ENCODE measurements at places on chromosomes 16 and 17.
A peak's percentile ranks its signal among the peaks of the same experiment; 100 is the strongest.

DNA sequence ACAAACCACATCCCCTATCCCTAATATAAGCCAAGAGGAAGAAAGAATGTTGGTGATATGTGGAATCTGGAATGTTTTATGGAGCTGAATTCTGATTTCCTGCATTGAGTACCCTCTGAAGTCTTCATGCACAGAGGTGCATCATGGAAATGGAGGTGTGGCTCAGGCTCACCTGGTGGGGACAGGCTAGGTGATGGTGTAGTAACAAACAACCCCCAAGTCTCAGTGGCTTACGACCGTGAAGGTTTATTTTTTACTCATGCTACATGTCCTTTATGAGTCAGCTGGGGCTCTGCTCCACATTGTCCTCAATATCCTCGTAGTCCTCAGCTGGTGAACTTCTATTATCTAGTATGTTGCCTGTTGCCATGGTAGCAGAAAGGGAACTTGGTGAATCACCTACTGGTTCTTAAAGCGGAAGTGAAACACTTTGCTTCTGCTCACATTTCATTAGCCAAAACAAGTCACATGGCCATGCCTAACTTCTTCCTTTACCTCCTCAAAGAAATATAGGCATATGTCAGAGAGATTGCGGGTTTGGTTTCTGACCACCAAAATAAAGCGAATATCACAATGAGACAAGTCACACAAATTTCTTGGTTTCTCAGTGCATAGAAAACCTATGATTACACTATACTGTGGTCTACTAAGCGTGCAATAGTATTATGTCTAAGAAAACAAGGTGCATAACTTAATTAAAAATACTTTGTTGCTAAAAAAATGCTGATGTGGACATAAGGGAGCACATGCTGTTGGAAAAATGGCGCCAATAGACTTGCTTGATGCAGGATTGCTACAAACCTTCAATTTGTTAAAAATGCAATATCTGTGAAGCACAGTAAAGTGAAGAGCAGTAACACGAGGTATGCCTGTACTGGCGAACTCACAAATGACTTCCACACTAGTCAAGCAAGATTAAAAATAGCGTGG is at the start of gene PMFBP1:
Gene PMFBP1, minus strand, starts transcription at position 51 of the 930 bp plus-strand sequence. CDS start 947 bp downstream, outside the sequence.
- no peak for DNase-seq

GRCh38 chr17:38454532-38454931 is 26.3 kb downstream of the ARHGAP23 start:
- no peak for DNase-seq

- DNase-seq: no peak
Measured at GRCh38 chr17:73141411-73141810, 23.4 kb upstream of the SSTR2 start.

- peak; percentile 58 for DNase-seq
Measured at GRCh38 chr17:40026816-40027613, 11.8 kb downstream of the CSF3 start.

GRCh38 chr17:80006811-80007752 is 28.6 kb downstream of the TBC1D16 start:
- no peak for DNase-seq

DNA sequence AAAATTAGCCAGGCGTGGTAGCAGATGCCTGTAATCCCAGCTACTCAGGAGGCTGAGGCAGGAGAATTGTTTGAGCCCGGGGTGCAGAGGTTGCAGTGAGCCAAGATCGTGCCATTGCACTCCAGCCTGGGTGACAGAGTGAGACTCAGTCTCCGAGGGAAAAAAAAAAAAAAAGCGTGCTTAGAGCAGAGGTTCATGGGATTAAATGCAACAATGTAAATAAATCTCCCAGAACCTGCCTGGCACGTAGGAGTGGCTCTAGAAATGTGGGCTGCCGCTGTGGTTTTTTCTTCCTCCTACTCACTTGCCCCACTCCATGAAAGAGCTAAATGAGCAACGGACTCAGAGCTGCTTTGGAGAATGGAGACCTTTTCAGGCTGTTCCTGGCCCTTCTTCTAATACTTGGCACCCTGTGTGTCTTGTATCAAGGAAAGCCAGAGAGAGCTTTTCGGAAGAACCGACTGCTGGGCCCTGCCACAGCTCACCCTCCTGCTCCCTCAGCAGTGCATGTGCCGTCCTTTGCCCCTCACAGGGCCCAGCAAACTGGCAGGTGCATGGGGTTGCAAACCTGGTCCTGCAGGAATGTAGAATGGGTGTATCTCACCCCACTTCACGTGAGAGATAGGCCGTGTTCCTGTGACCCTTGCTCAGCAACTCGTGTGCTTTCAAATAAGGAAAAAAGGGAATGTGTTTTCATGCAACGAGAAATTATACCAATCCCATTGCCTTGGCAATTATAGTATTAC is 52.0 kb downstream of the LDHD start:
- peak; percentile 15 for DNase-seq

GRCh38 chr17:343211-343610 is 9.4 kb downstream of the RPH3AL start:
- no peak for DNase-seq

- no peak for DNase-seq
Measured at GRCh38 chr17:68396226-68397107, 60.8 kb downstream of the WIPI1 start.

DNA sequence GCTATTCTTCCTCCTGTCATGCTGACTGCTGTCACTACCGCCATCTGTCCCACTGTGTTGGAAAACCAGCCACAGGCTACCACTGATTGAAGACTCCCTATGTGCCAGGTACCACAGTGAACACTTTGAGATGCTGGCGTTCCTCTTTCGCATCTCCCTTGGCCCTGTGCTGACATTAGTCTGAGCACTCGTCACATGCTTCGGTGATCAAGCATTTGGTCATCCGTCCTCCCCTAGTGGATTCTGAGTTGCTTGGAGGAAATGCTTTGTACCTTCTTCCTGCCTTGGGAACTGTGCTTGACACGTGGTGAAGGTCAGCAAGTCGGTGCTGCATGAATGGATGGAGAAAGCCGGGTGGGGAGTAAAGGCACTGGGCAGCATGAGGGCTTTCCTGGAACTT is 260.1 kb downstream of the SNX29 start:
- no peak for DNase-seq

GRCh38 chr17:55452139-55452790 is 30.6 kb upstream of the MMD start:
- DNase-seq: no peak

GRCh38 chr16:54466233-54466632 is 179.6 kb upstream of the IRX3 start:
- DNase-seq: no peak

DNA sequence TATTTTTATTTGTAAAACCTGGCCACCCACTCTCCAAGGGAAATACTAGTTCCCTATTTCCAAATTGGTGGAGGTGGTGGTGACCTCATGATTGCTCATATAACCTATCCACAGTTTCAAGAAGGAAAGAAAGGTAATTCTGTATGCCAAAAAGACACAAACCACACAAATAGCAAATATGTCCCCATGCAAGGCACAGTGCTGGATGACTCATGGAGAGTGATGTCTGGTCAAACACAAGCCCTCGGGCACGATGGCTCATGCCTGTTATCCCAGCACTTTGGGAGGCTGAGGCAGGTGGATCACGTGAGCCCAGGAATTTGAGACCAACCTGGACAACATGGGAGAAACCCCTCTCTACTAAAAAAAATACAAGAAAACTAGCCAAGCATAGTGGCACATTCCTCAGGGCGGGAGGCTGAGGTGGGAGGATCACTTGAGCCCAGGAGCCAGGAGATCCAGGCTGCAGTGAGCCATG is 64.2 kb downstream of the GNA13 start:
- DNase-seq: no peak

DNA sequence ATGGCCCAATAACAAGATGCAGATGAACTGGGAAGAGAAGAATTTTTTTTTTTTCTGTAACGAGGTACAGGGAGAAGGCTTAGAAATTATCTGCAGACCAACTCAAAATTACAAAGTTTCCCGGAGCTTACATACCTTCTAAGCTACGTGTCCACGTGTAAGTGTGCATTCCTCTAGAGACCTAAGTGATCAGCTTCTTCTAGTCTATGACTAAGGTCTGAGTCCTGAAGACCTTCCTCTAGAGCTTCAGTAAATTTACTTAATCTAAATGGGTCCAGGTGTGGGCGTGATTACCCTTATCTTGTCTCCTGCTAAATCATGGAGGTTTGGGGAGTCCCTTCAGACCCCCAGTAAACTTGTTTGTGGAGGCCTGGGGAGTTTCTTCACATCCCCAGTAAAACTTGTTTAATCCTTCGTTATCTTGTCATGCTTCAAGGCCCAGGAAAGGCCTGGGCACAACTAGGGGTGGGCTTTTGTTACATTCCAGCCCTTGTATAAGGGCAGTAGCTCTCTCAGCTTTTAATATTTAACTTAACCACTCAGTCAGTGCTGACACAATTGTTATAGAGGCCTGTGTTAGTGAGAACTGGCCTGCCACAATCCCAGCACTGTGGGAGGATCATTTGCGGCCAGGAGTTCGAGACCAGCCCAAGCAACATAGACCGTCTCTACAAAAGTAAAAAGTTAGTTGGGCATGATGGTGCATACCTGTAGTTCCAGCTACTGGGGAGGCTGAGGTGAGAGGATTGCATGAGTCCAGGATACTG is 342.3 kb downstream of the SNX29 start:
- no peak for DNase-seq

- no peak for DNase-seq
Measured at GRCh38 chr17:71251276-71251675, 869.5 kb upstream of the SOX9 start.

- no peak for DNase-seq
Measured at GRCh38 chr16:83402967-83403366, 404.8 kb upstream of the HSBP1 start.

GRCh38 chr16:1137604-1138003 is 15.3 kb upstream of the CACNA1H start:
- no peak for DNase-seq

- no peak for DNase-seq
Measured at GRCh38 chr17:36610474-36610873, 9.1 kb downstream of the MRM1 start.

GRCh38 chr17:1216217-1217088 is 36.7 kb upstream of the ABR start:
- DNase-seq: no peak

DNA sequence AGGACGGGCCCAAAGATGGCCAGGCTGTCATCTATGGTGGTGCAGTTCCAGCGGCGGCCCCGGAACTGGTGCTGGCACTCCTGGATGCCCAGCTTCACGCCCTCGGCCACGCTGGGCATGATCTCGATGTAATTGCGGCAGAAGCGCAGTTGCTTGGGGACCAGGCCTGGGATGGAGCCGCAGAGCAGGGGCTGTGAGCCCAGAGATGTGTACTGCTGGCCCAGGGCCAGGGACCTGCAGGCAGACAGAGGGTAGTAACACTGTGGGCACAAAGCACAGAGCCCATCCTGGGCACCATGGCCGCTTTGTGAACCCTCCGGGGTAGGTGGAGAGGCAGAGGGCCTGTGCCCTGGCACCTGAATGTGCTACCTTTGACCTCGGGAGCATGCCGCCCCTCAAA is 44.8 kb downstream of the WNT3 start:
- no peak for DNase-seq

DNA sequence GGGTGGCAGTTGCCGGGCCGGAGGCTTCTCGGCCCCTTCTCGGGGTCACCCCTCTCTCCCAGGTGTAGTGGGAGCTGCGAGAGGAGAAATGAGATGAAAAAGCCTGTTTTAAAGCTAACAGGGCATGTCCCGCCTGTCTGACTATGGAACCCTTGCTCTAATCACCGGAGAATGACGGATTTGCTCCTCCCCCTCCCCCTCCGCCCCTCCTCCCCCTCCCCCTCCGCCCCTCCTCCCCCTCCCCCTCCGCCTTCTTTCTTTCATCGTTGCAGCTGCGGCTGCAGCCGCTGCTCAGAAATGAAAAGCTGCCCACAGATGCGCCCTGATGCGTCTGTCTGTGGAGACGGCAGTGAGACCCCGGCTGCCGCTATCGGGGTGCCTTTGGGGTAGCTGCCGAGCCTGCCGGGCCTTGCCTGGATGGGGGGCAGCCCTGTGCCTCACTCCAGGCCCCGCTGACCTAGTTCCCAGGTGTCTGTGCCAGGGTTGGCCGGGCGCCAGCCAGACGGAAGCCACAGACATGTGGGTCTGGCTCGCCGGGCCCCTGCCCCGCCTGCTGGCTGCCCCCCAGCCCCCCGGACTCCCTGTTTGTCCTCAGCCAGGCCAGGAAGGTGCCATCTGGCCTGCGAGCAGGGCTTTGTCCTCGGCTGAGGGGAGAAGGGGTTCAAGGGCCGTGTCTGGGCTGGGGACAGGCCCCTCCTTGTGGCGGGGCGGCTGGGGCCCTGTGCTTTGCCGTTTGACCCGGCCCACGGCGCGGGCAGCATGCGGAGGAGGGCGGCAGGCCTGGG is 37.7 kb downstream of the GINS2 start:
- no peak for DNase-seq

- DNase-seq: no peak
Measured at GRCh38 chr17:66679631-66680517, 155.0 kb upstream of the CACNG5 start.

- no peak for DNase-seq
Measured at GRCh38 chr17:18261146-18261515, 669 bp downstream of the MIEF2 start.

- no peak for DNase-seq
Measured at GRCh38 chr17:80330276-80330675, 69.6 kb downstream of the RNF213 start.

GRCh38 chr16:17467923-17468540 is 2.7 kb downstream of the XYLT1 start:
- no peak for DNase-seq

- no peak for DNase-seq
Measured at GRCh38 chr17:44348234-44348987, 3.3 kb downstream of the GRN start.
